Sigmoid colon (tissue), 7 donors: ENCODE measurements at places on chromosomes 3 and 15.

DNA sequence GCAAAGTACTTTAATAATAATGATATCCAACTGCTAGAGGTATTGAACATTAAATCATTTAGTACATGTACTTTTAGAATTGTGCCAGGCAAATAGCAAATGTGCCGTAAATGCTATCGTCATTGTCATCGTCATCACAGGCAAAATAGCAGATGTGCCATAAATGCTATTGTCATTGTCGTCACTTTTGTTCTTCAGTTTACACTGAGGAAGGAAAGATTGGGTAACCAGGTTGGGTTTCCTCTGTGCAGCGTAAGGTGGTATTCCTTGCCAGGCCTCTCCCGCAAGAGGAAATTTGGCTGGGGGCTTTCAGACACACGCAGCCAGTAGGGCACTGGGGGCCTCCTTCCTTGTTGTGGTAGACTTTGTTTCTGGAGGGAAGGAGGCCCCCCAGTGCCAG lies 26.4 kb downstream of the ABHD17C start:
- no peak for DNase-seq

- no peak for DNase-seq
Observed at GRCh38 chr3:179074656-179075055, 3.0 kb upstream of the ZMAT3 start.

DNA sequence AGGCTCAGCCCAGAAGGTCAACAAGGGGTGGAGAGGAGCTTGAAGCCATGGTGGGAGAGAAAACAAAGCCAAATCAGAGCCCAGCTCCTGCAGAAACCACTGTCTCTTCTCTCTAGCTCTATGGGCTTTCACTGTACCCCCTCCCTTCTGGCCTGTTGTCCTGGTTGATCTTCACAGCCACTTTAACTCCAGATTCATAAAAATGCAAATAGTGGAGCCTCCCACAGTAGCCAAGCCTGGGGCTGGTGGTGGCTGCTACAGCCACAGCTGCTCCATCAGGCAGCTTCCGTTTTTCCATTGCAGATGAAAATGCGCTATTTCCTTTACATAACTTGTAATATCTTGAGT lies 20.7 kb upstream of the CAV3 start:
- DNase-seq, result no peak

DNA sequence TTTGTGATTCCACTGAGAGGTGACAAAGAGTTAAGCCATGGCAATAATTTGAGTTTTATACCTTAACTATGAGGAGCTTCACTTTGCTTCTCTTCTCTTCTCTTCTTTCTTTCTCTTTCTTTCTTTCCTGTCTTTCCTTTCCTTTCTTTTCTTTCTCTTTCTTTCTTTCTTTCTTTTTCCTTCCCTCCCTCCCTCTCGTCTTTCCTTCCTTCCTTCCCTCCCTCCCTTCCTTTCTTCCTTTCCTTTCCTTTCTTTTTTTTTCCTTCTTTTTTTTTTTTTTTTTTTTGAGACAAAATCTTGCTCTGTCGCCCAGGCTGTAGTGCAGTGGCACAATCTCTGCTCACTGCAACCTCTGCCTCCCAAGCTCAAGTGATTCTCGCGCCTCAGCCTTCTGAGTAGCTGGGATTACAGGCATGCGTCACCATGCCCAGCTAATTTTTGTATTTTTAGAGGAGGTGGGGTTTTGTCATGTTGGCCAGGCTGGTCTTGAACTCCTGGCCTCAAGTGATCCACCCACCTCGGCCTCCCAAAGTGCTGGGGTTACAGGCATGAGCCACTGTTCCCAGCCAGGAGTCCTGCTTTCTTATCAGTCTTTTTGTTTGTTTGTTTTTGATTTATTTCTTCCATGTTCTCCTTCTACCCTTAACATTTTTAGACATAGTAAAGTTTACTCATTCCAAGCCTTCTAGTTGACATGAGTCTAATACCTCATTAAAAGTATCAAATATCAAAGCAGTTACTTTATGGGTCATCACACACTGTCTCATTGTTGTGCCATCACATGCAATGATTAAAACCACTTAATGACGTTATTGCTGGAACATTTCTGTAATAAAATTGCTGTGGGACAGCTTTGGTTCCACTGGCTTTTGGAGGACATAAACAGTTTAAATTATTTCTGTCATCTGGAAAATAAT lies 29.9 kb downstream of the SLC49A4 start:
- DNase-seq, result no peak

GRCh38 chr3:58101499-58102389 lies 93.5 kb downstream of the FLNB start:
- peak; percentile 54 for DNase-seq

GRCh38 chr3:44950275-44950734 lies 25.7 kb downstream of the ZDHHC3 start:
- DNase-seq, result no peak

DNA sequence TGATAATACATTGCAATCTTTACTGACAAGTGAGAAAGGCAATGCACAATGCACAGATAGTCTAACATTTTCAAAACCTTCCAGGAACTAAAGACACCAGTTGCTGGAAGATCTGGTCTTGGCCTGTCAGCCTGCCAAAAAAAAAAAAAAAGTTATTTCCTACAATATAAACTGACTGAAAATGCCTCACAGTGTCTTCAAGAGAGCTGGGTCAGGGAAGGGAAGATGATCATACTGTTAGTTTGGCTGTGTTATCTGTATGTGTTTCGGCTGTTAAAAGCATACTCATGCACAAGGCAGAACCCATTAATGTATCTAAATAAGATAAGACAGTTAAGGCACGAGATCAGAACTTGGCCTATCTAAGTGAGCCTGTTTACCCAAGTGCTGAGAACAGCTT lies 673.4 kb downstream of the MECOM start:
- DNase-seq, result no peak

- DNase-seq, result no peak
Observed at GRCh38 chr15:29130476-29130875, 139.1 kb downstream of the NSMCE3 start.

- DNase-seq, result no peak
Observed at GRCh38 chr3:122917412-122917811, 110.2 kb downstream of the SEMA5B start.

GRCh38 chr3:193732391-193732790 lies 139.4 kb downstream of the OPA1 start:
- no peak for DNase-seq

GRCh38 chr3:110894574-110894973 lies 177.0 kb upstream of the NECTIN3 start:
- no peak for DNase-seq

GRCh38 chr15:56156877-56157276 lies 86.8 kb downstream of the RFX7 start:
- DNase-seq, result no peak

DNA sequence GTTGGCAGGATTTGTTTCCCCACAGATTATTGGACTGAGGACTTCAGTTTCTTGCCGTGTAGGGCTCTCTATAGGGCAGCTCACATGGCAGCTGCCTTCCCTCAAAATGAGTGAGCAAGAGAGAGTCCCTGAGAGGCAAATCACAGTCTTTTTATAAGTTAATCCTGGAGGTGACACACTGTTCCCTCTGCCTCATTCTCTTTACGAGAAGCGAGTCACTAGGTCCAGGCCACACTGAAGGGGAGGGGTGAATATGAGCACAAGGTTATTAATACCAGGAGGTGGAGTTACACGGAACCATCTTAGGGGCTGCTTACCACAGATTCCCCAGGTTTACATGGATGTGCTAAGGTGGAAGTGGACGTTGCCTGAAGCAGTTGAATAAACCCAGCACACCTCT lies 77.0 kb downstream of the LPP start:
- peak; percentile 75 for DNase-seq

- no peak for DNase-seq
Observed at GRCh38 chr3:127493924-127494646, 96.4 kb downstream of the TPRA1 start.

- no peak for DNase-seq
Observed at GRCh38 chr3:99637016-99637367, 1.4 kb upstream of the COL8A1 start.

- no peak for DNase-seq
Observed at GRCh38 chr3:54641226-54642014, 286.4 kb downstream of the LRTM1 start.

DNA sequence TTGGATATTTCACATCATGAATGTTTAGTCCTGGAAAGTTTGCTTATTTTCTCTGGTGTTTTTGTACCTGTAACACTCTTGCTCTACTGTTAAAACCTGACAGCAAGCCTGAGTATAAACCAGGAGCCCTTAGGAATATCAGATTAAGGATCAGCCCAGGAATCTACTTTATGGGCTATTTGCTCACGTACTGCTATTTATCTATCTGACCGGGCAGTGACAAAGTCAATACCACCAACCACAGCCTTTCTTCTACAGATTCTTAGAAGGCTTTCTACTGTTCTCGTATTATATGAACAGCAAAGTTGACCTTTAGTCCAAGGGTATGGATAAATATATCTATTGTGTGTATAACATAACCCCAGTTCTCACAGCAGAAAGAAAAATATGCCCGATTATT lies 521.2 kb downstream of the RBMS3 start:
- no peak for DNase-seq

GRCh38 chr3:78761126-78761525 lies 1006.7 kb downstream of the ROBO1 start:
- no peak for DNase-seq

DNA sequence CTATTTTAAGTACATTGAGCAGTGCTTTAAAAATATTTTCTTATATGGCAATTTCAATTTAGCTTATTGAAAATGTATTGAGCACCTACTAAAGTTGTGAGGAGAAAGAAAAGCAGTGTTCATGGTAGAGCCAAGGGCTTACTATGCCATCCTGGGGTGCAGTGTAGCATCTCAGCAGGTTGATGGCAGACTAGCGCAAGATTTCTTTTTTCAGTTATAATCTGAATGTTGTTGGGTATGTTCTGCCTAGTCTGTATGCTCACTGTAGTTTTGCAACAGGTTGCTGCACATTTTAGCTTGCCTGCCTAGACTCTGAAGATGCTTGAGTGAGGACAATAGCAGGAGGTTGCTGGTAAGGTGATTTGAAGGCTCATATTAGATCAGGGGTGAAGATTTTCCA lies 103.1 kb upstream of the UNC13C start:
- DNase-seq, result no peak

DNA sequence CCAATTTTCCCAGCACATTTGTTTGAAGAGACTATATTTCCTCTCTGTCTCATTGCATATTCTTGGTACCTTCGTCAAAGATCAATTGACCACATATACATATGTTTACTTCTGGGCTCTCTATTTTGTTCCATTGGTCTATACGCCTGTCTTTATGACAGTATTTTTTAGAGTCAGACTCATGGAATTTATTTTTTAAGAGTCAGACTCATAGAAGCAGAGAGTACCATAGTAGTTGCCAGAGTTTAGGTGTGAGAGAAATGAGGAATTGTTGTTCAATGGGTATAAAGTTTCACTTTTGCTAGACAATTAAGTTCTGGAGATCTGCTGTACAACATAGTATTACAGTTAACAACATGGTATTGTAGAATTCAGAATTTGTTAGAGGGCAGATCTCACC lies 27.1 kb downstream of the PLA2G4F start:
- no peak for DNase-seq

DNA sequence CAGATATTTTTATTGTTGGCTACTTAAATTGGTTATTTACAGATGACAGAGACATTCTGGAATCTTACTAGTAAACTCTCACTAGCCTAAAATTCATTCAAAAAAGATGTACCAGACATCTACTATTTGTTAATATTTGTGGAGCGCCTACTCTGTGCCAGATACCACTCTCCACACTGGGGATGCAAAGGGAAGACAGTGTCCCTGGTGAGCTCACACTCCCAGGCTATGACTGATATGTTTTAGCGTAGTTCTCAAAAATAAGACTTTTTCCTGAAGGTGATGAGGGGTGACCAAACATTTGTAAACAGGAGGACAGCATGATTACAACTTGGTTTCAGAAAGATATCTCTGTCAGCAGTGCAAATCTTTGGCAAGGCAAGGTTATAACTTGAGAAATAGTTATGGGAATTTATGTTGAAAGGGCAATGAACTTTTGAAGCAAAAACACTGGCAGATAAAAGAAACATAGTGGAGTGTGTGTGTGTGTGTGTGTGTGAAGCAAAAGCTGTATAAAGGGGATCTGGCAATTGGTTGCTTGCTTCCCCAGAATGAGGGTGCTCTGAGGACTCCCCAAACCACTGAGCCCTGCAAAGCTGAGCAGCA lies 51.2 kb downstream of the HACD2 start:
- no peak for DNase-seq

GRCh38 chr3:140219923-140220452 lies 285.0 kb downstream of the CLSTN2 start:
- DNase-seq, result no peak

GRCh38 chr3:64238971-64239667 lies 13.9 kb upstream of the PRICKLE2 start:
- peak; percentile 94 for DNase-seq

DNA sequence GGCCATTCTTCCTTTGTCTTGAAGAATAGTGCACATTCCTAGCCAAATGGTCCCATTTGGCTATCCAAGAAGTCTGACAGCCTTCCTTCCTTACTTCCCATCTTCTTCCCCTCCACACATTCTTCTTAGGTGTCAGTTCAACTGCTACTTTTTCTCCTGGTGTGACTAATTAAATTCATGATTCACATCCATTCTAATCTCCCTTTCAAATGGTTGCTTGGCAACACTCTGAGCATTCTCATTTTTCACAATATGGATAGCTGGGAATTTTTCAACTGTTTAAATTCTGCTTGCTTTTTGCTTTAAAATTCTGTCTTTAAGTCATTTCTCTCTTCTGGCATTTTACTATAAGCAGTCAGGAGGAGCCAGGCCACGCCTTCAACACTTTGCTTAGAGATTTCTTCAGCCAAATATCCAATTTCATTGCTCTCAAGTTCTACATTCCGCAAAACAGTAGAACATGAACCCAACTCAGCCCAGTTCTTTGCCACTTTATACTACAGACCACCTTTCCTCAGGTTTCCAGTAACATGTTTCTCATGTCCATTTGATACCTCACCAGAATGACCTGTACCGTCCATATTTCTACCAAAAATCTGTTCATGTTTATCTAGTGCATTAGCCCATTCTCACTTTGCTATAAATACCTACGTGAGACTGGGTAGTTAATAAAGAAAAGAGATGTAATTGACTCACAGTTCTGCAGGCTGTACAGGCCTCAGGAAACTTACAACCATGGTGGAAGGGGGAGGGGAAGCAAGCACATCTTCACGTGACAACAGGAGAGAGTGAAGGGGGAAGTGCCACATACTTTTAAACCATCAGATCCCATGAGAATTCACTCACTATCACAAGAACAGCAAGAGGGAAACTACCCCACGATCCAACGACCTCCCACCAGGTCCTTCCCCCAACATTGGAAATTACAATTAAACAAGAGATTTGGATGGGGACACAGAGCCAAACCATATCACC lies 31.9 kb upstream of the MCF2L2 start:
- DNase-seq, result no peak

GRCh38 chr3:23055733-23056376 lies 147.3 kb upstream of the UBE2E2 start:
- DNase-seq, result no peak

GRCh38 chr15:48645558-48646330 lies at the start of gene FBN1:
Gene FBN1 (minus strand): TSS chr15:48645709. CDS start chr15:48644769, 940 bp downstream.
- DNase-seq, result peak; percentile 90
